Stomach (tissue), 19 donors: ENCODE measurements at places on chromosomes 5 and 9. TPM values are rescaled to one million over a fixed set of nuclear protein-coding genes. Genes with fewer than 3 reads are reported as not detected.

Gene RANBP6
- total RNA-seq, result 1.7 TPM

Gene SHROOM1
- 98.5 TPM for total RNA-seq

Gene HTR4
- 0.92 TPM for total RNA-seq

Gene ACTBL2
- total RNA-seq, result not detected

Gene ASPN
- total RNA-seq, result 179 TPM

Gene PCDHB11
- total RNA-seq, result 0.87 TPM

Gene NUTM2F
- total RNA-seq, result not detected

Gene GNA14
- total RNA-seq, result not detected

Gene LHX3
- total RNA-seq, result not detected

Gene FAM151B
- total RNA-seq, result 6.2 TPM

Gene SPACA9
- total RNA-seq, result not detected

Gene CCIN
- total RNA-seq, result not detected

Gene PRRX2
- 0.87 TPM for total RNA-seq

Gene TTC16
- not detected for total RNA-seq

Gene STKLD1
- not detected for total RNA-seq

DNA sequence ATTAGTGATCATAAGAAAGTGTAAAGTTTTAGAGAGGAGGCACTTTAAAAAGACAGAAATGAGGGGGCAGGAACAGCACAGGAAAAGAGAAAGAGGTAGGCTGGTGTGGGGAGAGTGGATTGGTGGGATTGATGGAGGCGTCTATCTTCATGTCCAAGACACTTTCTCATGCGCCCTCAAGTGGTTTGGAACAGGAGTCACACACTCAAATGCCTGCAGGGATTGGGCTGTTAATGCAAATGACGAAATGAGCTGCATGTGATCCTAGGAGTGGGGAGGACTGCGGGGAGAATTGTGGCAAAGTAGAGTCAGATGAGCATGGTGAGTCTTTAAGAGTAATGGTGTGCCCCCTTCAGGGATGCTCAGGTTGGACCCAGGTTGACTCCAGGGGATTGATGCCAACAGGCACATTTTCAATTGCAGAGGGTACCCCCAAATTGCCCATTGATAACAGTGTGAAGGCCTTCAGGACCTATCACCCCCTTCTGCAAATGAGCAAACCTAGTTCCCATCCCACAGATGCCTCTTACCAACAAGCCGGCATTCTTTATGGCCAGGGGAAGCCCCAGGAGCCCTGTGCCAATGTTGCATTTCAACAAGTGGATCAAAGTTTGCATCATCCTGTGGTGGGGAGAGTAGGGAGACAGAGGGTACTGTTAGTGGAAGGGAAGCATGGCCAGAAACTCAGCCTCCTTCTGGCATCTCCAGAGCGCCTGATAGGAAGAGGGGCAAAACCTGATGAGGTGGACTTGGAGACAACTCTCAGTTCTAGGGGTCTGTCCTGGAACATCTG, 5.3 kb downstream of the SLC36A3 start:
- no peaks in the 10 kb centered on the region for H3K27me3 ChIP-seq
- no peak overlapping the region for H3K27ac ChIP-seq
- H3K4me1 ChIP-seq, result no peaks in the 10 kb centered on the region
- no peaks in the 10 kb centered on the region for H3K36me3 ChIP-seq
- no peak overlapping the region for H3K4me3 ChIP-seq

DNA sequence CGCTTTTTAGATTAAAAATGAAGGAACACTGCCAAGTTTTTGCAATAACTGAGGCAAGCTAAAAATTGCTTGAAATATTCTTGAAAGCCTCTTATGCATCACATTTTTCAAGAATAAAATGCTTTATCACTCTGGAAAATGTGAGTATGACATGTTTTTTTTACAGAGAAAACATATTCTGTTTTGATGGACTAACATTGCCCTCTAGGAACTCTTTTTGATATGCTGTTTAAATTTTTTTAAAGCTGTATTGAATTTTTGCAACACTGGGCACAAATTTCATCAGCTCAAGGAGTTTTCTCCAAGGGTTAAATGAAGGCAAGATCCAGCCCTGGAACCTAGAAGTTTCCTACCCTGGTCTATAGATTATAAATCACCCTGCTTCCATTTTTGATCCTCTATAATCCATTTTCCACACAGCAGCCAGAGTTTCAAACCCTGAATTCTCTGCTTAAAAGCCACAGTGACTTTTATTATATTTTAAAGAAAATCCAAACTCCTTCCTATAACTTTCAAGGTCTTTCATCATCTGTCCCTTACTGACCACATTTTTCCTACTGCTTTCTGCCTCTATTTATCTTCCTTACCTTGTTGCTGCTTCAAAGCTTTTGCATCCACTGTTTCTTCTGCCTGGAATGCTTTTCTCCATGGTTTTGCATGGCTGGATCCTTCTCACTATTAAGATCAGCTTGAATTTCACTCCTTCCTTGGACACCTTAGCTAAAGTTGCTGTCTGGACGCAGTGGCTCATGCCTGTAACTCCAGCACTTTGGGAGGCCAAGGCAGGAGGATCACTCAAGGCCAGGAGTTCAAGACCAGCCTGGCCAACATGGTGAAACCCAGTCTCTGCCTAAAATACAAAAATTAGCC, 60.9 kb downstream of the IL31RA start:
- H3K4me1 ChIP-seq, result no peaks in the 10 kb centered on the region
- no peak overlapping the region for H3K4me3 ChIP-seq
- DNase-seq, result no peak
- H3K27ac ChIP-seq, result no peak overlapping the region

DNA sequence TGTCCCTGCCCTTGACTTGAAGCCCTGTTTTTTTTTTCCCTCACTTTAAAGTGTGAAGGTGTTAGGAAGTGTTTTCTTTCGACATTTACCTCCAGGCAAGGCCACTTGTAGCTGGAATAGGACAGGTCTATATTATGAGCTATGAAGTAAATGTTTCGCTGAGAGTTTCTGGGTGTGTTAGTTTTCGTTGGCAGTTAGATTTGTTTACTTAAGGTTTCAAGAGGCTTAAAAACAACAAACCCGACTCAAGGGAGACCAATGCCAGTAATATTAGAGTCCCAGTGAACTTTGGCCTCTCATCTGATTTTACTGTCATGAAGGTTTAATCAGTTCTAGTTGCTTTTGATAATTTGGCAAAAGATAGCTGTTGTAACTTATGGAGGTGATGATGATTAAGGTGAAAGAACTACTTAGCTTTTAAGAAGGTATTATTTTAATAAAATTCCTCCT, 25.2 kb downstream of the OCLN start:
- no peak overlapping the region for H3K4me3 ChIP-seq
- H3K27me3 ChIP-seq, result no peaks in the 10 kb centered on the region
- H3K4me1 ChIP-seq, result peaks cover 62% of the 10 kb centered on the region

- no peak overlapping the region for H3K27ac ChIP-seq
- no peaks in the 10 kb centered on the region for H3K36me3 ChIP-seq
- no peaks in the 10 kb centered on the region for H3K27me3 ChIP-seq
- no peak for DNase-seq
- no peak overlapping the region for H3K4me3 ChIP-seq
Measured at GRCh38 chr5:74542482-74542881, 98.0 kb downstream of the ENC1 start.

DNA sequence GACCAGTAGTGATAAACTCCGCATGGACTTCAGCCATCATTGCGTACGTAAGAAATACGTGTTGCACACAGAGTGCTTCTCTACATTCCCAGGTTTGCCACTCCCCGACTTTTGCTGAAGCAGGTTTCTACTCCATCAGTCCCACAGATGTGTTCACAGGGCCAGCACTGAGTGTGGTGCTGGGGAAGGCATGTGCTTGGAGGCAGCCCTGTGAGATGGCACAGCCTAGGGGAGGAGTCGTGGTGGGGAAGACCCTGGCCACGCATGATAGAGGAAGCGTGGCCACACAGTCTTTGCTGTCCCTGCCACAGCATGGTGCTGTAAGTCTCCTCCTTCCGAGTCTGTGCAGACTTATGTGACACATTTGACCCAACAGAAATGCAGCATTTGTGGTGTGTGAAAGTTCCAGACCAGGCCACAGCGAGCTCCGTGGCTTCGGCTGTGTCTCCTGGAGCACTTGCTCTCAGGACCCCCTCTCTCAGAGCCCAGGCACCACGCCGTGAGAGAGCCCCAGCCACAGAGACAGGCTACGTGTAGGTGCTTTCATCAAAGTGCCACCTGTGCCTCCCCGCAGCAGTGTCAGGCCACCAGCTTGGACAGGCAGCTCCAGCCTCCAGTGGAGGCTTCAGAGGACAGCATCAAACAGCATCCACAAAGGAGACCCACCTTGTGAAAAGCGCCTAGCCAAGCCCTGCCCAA, 197.8 kb downstream of the AUH start:
- no peaks in the 10 kb centered on the region for H3K36me3 ChIP-seq
- no peak for DNase-seq
- H3K4me1 ChIP-seq, result peaks cover 15% of the 10 kb centered on the region
- no peaks in the 10 kb centered on the region for H3K27me3 ChIP-seq
- H3K4me3 ChIP-seq, result no peak overlapping the region

- no peak overlapping the region for H3K27ac ChIP-seq
- peaks cover 18% of the 10 kb centered on the region for H3K36me3 ChIP-seq
- H3K4me1 ChIP-seq, result no peaks in the 10 kb centered on the region
- no peak overlapping the region for H3K4me3 ChIP-seq
Measured at GRCh38 chr9:93020151-93020550, 38.4 kb upstream of the SUSD3 start.

- DNase-seq, result no peak
- H3K27ac ChIP-seq, result no peak overlapping the region
- H3K36me3 ChIP-seq, result peaks cover 16% of the 10 kb centered on the region
- H3K4me3 ChIP-seq, result no peak overlapping the region
- no peaks in the 10 kb centered on the region for H3K4me1 ChIP-seq
- no peaks in the 10 kb centered on the region for H3K27me3 ChIP-seq
Measured at GRCh38 chr5:131416729-131417128, 152.9 kb downstream of the CDC42SE2 start.

GRCh38 chr9:120755810-120756434, 37.3 kb downstream of the FBXW2 start:
- H3K27me3 ChIP-seq, result no peaks in the 10 kb centered on the region
- DNase-seq, result peak; percentile 64
- H3K4me3 ChIP-seq, result no peak overlapping the region
- peaks cover 5% of the 10 kb centered on the region for H3K4me1 ChIP-seq

DNA sequence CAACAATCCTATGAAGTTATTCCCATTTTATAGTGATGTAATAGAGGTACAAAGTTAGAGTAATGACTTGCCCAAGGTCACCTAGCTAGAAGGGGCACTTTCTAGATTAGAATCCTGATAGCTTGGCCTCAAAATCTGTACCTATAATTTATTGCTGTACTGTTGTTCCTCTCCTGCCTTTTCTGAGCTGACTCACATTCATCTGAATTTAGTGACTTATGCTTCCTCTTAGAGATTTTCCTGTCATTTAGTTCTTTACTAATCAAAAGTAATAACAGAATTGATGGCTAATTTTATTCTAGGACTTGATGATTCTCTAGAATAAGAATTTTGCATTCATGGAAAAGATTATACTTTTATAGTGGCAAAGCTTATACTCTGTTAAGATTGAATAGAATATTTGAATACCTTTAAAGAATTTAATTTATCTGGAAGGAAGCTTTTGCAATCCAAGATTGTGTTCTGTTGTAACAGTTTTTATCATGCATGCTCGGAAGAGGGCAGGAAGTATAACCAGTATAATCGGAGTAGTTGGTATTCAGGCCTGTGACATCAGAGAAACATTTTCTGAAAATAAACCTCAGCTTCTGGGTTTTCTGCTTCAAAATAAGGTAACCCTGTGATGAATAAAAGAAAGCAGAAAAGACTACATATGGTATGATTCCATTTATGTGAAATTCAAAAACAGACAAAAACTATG, 21.3 kb downstream of the CYSTM1 start:
- H3K36me3 ChIP-seq, result peaks cover 43% of the 10 kb centered on the region
- no peak for DNase-seq
- peak overlapping the region; percentile 11 for H3K27ac ChIP-seq
- no peak overlapping the region for H3K4me3 ChIP-seq
- H3K4me1 ChIP-seq, result peaks cover 72% of the 10 kb centered on the region

- no peak overlapping the region for H3K4me3 ChIP-seq
- no peak overlapping the region for H3K27ac ChIP-seq
- no peaks in the 10 kb centered on the region for H3K4me1 ChIP-seq
- H3K27me3 ChIP-seq, result no peaks in the 10 kb centered on the region
- H3K36me3 ChIP-seq, result peaks cover 38% of the 10 kb centered on the region
Measured at GRCh38 chr5:138884554-138884953, 9.4 kb upstream of the LRRTM2 start.

DNA sequence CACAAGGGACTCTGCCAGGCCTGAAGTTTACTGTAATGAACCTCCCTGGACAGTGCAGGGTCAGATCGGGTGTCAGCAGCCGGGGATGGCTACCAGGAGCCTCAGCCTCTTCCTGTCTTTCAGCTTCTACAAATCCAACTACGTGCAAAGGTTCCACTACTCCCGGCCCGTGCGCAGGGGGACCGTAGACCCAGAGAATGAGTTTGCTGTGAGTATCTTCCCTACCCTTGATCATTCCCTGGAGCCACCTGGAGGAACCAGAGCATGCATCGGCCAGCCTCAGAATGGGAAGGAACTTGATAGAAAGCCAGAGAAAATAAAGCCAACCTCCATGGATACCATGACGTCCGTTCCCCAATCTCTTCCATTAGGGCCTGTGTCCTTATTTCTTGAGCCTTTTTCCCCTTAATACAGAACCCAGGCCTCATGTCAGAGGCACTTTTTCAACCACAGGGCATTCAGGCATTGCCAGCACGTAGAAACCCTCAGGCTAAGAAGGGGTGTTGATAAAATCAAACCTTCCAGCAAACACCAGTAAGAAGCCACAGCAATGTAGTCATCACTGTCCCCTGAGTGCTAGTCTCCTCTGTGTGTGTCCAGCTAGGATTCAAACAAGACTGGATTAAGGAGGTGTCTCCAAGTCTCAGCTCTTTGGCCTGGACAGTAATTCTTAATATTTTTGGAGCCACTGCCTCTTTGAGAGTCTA, 49.0 kb upstream of the FOXI1 start:
- no peaks in the 10 kb centered on the region for H3K27me3 ChIP-seq
- H3K4me3 ChIP-seq, result no peak overlapping the region
- H3K36me3 ChIP-seq, result no peaks in the 10 kb centered on the region
- H3K4me1 ChIP-seq, result no peaks in the 10 kb centered on the region
- no peak for DNase-seq

- H3K36me3 ChIP-seq, result no peaks in the 10 kb centered on the region
- H3K4me3 ChIP-seq, result no peak overlapping the region
- H3K27ac ChIP-seq, result no peak overlapping the region
- DNase-seq, result peak; percentile 1
Measured at GRCh38 chr5:87499478-87500410, 87.0 kb upstream of the CCNH start.

DNA sequence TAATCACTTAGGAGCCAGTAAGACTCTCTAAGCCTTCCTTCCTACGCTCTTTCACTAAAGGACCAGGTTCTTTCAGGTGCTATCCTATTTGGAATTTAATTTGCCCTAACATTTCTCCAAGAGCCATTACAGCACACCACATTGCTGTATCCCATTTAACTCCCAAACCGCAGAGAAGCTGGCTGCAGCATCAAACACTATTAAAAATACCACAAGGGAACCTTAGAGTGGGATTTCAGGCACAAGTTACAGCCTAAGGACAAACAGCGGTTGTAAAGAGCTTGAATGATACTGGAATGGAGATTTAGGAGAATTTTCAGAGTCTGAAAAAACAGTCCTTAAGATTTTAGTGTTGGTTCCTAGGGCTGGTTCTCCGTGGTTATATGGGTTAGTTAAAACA, 566.4 kb downstream of the RAB3C start:
- no peaks in the 10 kb centered on the region for H3K27me3 ChIP-seq
- no peak overlapping the region for H3K4me3 ChIP-seq
- H3K36me3 ChIP-seq, result no peaks in the 10 kb centered on the region
- no peak for DNase-seq
- no peaks in the 10 kb centered on the region for H3K4me1 ChIP-seq

- peaks cover 6% of the 10 kb centered on the region for H3K4me1 ChIP-seq
- no peak overlapping the region for H3K27ac ChIP-seq
- no peak for DNase-seq
- H3K27me3 ChIP-seq, result no peaks in the 10 kb centered on the region
Measured at GRCh38 chr9:133891741-133892140, 100.4 kb downstream of the VAV2 start.
